ENCODE measurements at places on chromosomes 12 and 14.

- DNase-seq: no peak
These were observed 5.9 kb upstream of the ASB8 start for GRCh38 chr12:48163150-48163747.

DNA sequence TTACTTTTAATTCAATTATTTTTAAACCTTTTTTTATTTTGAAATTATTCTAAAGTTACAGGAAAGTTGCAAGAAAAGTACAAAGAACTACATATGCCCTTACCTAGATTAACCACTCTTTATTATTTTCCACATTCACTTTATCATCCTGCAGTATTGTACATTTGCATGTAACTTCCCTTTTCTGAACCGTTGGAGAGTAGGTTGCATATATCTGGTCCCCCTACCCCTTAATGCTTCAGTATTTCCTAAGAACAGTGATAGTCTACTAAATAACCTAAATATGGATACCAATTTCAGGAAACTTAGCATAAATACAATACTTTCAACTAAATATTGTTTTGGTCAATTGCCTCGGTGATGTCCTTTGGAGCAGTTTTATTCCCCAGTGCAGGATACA is 15.0 kb downstream of the G2E3 start:
- DNase-seq: no peak

GRCh38 chr12:81683881-81684280 is 75.3 kb downstream of the PPFIA2 start:
- no peak for DNase-seq

- DNase-seq: no peak
These were observed 250.1 kb upstream of the PWP1 start for GRCh38 chr12:107435520-107435919.

All from thymus (tissue), 14 donors.